ENCODE measurements at places on chromosomes 1 and 21.

GRCh38 chr1:163535807-163536206 lies 214.1 kb downstream of the NUF2 start:
- DNase-seq, result peak; percentile 69

DNA sequence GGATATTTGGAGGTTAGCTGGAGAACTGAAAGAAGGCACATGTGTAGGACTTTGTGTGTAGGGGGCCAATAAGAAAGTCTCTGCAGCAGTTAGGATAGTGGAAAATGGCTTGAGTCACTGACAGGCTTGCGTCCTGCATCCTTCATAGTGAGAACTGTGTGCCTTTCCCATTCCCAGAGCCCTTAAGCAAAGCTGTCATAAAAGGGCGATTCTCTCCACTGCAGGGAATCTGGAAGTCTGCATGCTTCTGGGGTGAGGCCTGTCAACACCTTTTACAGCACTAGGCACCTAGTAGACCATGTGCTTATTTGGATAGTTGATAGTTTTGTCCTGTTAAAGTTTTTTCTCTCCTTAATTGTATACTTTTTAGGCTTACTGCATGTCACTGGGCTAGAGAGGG lies 39.4 kb upstream of the MACF1 start:
- peak; percentile 75 for DNase-seq

DNA sequence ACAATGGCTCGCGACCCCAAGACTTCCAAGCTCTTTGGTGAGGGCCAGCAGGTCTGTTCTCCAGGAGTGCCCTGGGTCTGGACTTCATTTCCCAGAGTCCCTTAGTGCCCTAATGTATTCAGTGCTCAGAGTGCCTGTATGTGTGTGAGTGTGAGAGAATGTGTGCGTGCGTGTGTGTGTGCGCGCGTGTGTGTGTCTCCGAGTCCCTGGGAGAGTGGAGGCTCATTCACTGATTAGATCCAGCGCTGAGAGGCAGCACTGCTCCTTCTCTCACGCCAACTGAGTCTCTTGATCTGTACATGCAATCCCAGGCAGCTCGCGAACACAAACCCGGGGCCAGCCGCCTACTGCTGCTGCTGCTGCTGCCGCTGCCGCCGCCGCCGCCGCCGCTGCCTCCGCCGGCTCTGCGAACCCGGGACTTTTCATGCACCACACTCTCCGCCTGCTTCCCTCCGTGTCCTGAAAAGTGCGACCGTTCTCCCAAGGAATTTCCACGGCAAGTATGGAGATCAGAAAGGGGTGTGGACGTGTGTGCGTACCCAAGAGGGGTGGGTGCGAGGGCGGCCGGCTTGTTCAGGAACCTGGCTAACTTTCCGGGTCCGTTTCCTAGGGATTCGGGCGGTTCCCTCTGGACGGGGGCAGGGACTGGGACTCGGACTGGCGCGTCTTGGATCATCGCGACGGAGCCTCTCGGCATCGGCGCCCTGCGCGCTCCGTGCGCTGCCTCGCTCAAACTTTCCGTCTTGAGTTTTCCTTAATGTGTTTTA lies at the start of gene RNF220:
Gene RNF220, plus strand, starts transcription at position 225 of the 767 bp plus-strand sequence.
- DNase-seq, result peak; percentile 76

DNA sequence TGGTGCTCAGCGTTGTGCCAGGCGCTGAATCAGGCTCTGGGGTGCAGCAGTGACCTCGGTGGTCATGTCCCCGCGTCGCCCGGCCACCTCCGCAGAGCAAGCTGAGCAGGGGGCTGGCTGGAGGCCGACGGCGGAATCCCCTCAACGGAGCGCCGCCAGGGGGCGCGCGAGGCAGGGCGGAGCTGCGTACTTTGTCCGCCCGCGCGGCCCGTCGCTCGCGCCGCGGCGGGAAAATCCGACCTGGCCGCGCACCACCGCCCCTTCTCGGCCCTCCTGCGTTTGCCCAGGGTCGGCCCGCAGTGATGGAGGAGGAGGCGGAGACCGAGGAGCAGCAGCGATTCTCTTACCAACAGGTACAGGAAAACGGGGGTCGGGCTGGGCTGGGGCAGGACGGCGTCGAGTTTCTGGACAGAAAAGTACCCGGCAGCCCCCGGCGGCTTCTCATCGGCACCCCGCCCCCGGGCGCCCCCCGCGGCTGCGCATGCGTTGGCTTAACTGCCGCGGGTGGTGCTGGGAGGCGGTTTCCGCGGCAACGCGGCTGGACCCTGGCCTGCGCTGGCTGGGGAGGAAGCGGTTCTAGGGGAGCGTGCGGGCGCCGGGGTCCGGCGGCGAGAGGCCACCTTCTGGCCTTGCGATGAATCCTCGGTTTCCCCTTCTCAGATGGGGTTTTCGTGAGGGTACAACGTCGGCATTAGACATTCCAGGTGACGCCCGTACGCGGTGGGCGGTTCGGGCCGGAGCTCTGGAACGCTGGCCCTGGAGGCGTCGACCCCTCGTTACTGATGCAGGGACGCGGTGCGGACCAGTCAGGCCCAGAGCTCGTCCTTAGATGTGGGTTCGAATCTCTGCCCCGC lies at the start of gene CENPS:
Gene CENPS, plus strand, starts transcription at position 218 of the 854 bp plus-strand sequence. Its CDS starts 85 bp downstream, at position 303.
- DNase-seq, result peak; percentile 87

DNA sequence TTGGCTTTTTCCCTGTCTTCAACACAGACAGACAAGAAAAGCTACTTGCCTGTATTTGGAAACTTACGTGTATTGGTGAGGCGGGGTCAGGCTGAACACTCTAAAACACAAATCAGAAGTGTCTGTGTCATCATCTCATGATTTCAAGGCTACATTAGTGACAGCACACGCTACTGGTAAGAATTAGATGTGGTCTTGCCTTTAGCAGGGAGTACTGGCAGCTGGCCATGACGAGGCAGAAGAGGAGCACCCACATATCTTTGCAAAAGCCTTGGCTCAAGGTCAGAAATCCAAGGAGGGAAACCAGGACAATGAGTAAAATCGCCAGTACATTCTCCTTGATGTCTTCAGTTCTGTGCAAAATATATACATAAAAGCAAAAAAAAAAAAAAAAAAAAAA lies 77.7 kb downstream of the PCNX2 start:
- DNase-seq, result no peak

DNA sequence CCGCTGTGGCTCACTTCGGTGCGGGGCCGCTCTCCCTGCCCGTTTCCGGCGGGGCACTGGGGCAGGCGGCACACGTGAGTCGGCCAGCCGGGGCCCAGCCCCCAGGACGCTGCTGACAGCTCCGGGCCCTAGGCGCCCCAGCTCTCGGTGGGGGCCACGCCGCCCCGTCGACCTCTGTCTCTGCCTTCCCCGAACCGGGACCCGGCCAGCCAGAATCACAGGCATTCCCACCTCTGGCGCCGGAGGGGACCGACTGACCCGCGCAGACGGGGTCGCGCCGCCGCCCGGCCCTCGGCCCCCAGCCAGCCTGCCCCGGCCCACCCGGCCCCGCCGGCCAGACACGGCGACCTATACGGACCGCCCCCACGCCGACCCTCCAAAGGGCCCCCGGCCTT lies 755 bp downstream of the SCMH1 start:
- DNase-seq, result peak; percentile 36

DNA sequence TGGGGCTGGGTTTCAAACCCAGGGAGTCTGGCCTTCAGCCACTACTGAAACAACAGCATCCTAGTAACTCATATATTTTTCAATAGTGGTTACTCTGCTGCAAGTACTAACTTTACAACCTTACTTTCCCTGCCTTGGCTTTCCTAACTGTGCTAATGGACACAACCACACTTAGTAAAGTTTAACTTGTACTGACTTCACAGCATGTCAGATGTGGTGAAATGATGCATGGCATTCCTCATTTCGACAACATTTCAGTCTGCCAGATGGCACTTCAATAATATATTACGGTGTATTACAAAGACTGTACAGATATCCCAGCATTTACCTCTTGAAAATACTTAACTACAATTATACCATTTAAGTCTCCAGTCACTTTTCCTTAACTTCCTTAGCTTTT lies 27.8 kb downstream of the LRRC7 start:
- DNase-seq, result no peak

DNA sequence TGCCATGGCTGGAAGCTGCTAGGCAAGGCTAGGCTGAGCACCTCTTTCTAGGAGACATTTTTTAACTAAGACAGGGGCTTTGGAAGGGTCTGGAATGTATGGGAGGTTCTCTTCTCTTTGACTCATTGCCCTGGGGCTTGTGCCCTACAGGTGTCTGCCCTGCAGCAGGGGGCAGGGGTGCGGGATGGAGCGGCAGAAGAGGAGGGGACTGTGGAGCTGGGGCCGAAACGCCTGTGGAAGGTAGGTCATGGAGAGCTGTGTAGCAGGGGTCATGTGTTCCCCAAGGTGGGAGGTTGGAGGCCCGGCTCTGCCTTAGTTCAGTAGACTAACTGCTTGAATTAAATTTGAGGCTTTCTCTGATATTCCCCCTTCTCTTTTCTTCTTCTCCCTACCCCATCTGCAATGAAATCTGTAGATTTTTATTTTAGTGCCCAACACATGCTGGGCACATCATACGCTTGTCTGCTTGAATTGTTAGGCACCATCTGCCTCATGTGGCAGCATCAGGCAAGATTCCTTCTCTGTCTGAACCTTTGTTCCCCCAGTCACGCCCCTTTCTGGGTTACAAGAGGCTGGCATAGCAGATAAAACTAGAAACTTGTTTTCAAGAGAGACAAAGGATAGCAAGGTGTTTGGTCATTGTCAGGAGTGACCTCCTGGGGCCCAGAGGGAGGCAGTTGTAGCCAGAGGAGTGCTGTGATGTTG lies 18.4 kb downstream of the PPFIA4 start:
- DNase-seq, result no peak

DNA sequence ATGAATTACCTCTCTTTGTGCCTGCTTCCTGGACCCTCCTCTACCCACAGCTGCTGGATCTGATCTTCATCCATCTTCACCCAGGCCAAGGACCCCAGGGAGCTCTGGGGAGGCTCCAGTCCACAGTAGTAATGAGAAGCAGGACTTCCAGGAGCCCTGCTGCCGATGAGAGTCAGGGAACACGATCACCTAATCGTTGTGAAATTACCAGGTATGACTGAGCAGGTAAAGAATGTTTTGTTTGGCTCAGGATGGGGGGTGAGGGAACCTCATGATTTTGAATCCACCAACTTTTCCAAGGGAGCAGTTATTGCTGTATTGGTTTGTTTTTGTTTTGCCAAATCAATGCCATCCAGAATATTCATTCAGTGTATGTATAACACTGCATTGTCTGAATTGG lies 454.0 kb downstream of the PLPP3 start:
- no peak for DNase-seq

Data from cardiac fibroblast (primary cell).